ENCODE measurements at places on chromosomes 1 and 21.

GRCh38 chr1:27527890-27528817, 38.2 kb upstream of the WASF2 start:
- DNase-seq: no peak

DNA sequence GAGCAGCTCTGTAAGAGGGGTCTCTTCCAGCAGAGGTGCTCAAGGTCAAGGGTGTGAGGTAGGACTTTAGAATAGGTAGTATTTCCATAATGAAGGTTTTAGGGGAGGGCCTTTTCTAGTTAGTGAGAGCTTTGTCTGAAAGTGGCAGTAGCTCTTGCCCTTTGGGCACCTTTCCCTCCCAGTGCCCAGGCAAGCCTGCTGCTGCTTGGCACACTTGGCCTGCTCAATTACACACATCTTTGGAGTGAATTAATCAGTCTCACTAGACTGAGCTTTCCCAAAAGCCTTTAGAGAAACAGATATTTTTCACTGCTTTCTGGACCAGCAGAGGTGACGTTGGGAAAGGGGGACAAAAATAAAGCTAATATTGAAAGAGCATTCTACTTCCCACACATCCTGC, 48.0 kb downstream of the MAB21L3 start:
- no peak for DNase-seq

DNA sequence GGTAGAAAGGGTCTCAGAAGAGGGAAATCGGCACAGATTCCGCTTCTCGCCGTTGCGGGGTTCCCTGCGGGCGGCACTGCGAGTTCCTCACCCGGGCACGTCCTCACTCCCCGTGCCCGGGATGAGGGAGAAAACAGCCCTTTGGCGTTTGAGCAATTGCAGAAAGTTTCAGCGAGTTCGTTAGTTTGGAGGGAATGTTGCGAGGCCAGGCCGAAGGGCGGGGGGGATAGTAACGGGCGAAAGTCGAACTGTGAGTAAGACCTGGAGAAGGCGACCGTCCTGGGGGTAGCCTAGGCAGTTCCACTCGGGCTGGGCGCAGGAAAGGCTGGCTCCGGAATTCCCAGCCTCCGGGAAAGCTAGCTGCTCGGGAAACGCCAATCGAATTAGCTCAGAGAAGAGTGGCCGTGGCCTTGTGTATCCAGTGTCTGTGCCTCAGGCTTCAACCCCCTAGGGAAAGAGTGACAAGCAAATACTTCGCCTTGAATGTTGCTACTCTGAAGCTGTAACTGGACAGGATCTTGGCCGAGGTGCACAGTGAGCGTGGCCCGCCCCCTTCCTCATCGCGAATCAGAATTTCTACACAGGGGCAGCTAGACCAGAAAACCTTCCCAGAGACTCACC, 787 bp downstream of the PTGFR start:
- no peak for DNase-seq

- DNase-seq: no peak
Measured at GRCh38 chr1:22184892-22185612, 42.2 kb upstream of the WNT4 start.

- no peak for DNase-seq
Measured at GRCh38 chr1:14443164-14443787, 155.2 kb upstream of the KAZN start.

GRCh38 chr1:180912801-180913565, at the start of gene KIAA1614:
Gene KIAA1614, plus strand, starts transcription at chr1:180912897. Its CDS starts 347 bp downstream, at chr1:180913244.
- DNase-seq: no peak

GRCh38 chr1:147169171-147169570, 3.1 kb downstream of the PRKAB2 start:
- no peak for DNase-seq

GRCh38 chr1:155051342-155051776, 243 bp downstream of the ADAM15 start:
- DNase-seq: no peak

DNA sequence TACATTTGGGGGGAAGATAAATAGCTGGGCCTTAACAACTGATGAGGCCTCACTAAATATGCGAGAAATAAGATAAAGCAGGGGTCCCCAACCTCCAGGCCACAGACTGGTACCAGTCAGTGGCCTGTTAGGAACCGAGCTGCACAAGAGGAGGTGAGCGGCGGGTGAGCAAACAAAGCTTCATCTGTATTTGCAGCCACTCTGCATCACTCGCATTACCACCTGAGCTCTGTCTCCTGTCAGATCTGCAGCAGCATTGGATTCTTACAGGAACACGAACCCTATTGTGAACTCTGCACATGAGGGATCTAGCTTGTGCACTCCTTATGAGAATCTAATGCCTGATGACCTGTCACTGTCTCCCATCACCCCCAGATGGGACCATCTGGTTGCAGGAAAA, 5.2 kb upstream of the PAXBP1 start:
- no peak for DNase-seq

DNA sequence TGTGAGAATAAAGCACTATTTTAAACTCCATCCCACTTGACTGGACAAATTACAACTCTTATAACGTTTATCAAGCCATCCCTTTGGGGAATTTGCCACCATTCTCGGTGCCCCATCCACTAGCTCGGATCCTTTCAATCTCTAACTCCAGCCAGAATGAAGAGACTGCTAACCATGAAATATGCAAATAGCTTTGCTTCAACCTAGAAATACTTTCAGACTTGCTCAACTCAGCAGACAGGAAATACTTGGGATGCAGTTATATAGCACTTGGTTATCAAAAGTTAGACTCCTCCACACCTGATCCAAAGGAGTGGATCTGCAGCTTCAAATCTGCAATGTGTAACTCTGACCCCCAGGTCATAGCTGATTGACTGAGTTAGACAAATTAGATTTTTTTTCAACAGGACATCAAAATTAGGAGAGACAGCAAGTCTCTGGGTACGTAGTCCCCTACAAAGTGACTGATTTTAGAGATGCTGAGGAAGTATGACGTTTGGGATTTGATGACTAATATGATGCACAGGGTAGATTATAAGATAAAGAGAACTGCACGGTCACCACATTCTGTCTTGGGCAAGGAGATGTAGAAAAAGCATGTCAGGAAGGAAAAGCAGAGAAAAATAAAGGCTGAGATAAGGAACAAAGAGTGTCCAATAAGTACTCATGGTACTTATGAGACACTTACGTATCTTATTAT, 496.0 kb downstream of the AGBL4 start:
- DNase-seq: no peak

- DNase-seq: no peak
Measured at GRCh38 chr1:240813720-240814119, 201.8 kb upstream of the GREM2 start.

GRCh38 chr1:87106144-87106543, 191.7 kb downstream of the HS2ST1 start:
- no peak for DNase-seq

DNA sequence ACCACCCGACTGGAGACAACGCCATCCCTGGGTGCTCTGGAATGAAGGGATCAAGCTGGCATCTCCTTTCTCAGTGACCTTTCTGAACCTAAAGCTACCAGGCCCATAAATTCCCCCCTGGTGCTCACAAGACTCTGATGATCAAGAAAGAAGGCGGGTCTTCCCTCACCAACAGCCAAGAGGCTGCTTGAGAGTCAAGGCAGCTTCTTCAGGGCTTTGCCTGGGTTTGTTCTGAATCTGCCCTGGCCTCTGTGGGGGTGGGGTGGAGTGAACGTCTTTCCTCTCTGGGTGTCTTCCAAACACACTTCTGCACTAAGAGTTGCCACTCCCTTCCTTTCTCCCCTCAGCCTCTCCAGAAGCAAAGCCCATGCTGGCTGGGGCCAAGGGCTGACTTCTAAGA, 36.1 kb downstream of the CD247 start:
- DNase-seq: no peak

GRCh38 chr1:113858418-113858817, 13.1 kb downstream of the PTPN22 start:
- DNase-seq: no peak

- no peak for DNase-seq
Measured at GRCh38 chr1:248348475-248348874, at the start of gene OR14C36. Gene OR14C36, plus strand, starts transcription at chr1:248348775. Its CDS starts 0 bp downstream, at chr1:248348775.

DNA sequence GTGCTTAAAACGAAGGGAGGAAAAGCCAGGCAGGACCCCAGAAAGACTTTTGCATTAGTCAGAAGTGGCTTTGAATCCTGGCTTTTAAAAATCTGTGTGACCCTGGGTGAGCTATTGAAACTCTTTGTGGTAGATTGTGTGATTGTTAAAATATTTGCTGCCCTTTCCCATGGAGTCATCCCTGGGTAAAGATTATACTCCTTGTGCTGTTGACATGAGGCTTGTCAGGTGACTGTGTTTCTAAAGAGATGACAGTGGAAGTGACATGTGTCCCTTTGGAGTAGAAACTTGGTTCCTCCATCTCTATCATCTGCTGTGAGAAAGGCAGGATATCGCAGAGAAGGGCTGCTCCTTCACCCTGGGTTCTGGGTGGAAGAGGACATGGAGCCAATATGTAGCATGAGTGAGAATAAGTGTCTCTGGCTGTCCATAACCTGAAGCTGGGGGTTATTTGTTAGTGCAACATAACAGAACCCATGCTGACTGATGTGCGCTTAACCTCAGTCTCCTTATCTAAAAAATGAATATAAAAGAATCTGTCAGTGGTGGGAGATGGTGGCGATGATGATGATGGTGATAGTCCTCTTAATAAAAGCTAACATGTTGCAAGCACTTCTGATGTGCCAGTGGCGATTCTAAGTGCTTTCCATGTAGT, 187.6 kb downstream of the RHOU start:
- DNase-seq: no peak

GRCh38 chr1:39987869-39988268, 32.9 kb downstream of the MFSD2A start:
- DNase-seq: no peak

DNA sequence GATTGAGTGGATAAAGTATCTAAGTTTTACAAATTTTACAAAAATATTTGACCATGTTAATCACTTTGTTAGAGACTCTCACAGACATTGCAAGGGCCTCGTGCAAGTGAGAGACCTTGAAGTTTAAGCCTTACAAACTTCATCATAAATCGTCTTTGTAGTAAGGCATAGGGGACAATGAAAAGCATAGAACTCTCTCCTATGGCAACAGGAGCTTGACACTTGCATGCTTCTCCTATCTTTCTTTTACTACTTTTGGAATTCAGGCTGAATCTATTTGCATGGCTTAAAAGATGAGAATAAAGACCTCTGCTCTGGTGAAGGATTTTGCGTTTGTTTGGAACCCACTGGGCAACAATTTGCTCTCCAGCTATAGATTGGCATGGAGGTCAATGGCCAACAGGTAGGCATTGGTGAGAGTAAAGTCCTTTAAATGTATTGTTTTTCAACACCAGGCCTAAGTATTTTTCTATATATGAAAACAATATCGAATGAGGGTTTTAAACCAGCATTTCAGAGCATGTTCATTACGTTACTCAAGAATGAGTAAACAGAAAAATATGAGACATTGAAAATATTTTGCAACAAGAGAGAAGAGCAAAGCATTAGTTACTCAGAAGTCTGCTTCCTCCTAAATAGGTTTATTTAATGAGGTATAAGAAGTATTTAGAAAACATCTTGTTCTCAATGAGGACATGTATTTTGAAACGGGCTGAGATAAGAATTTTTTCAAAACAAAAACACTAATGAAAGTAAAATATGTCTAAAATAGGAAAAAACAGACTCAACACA, 192.2 kb downstream of the TGFB2 start:
- DNase-seq: no peak

DNA sequence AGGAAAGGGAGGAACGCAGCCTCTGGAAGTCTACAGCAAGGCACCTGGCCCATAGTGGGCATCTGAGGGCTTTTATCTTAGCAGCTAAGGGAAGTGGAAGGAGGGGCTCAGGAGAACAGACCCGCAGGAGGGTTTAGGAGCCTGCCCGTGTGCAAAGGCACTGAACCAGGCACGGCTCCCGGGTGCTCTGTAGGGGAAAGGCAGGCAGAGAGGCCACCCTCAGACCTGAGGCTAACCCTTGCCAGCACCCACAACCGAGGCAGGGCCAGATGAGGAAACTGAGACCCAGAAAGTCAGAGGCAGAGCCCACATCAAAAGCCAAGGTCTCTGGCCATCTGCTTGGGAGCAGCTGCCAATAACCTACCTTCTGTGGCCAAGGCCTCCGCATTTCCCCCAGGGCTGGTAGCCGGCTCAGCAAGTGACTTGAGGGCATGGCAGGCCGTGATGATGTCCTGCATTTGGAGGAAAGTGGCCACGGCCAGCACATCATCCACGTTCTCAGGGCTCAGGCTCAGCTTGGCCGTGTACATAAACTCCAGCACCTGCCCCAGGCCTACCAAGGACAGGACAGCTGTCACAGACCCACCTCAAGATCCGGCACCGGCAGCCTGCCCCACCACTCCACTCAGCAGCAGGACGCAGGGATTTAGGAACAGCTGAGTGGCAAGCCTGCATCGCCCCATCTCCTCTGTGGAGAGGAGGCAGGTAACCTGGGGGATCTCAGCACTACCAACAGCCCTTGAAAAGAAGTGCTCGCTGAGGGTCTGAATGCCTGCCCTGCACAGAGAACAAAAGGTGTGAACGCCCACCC, 29.1 kb downstream of the ZBTB17 start:
- DNase-seq: no peak

DNA sequence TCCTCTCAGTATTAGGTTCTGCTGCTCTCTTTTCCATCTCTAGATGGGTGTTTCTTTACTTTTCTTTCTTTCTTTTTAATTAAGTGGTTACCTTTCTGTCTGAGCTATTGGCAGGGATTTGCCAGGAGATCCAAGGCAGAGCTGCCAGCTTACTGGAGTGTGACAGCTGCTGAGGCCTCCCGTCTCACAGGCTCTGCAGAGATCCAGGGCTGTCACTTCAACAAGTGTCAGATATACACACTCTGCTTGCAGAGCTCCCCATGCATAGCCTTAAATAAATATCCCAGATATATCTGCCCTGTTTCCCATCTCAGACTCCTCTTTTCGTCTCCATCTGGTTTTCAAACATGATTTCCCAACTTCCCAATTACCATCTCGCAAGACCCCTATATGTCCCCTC, 124.3 kb downstream of the NOS1AP start:
- DNase-seq: no peak

DNA sequence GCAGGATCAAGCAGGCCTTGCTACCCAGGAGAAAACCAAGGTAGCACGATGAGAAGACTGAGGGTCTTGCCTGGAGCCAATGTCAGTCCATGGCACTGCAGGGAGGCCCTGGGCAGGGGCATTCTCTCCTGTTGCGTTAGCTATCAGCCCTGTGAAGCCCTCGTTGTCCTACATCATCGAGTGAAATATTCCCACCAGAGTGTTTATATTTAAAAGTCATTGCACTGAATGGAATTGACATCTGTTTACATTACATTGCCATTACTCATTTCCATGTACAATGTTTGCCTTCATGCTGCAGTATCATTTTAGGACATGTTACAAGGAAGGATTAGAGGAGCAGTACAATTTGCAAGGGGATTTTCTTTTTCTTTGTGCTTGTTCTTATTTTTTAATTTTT, 243.9 kb downstream of the KAZN start:
- no peak for DNase-seq

DNA sequence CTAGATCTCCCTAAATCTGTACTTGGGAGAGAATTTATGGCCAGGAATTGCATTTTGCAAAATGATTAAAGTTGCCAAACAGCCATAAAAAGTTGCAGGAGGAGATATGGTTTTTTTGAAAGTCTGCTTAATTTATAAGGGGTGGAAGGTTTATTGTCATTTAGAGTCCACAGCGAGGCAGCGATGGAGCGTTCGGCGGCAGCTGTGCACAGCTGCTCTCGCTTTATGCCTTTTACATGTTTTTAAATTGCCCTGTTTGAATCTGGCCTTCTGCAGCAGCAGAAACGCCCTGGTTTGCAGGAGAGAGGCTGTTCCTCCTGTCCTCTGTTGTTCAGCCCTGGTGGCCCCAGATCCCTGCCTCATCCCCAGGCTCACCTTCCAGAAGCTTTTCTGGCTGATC, 144.9 kb upstream of the POU3F1 start:
- no peak for DNase-seq

Data from stimulated activated CD8-positive, alpha-beta memory T cell treated with anti-CD3 and anti-CD28 coated beads, Interleukin-7, amount 100 ng/mL, for 1 hour (primary cell).